Activated CD4-positive, alpha-beta T cell treated with anti-CD3 and anti-CD28 coated beads, Interleukin-2, amount 50 U/mL, for 4 hours (primary cell): ENCODE measurements at places on chromosomes 2 and 18.

DNA sequence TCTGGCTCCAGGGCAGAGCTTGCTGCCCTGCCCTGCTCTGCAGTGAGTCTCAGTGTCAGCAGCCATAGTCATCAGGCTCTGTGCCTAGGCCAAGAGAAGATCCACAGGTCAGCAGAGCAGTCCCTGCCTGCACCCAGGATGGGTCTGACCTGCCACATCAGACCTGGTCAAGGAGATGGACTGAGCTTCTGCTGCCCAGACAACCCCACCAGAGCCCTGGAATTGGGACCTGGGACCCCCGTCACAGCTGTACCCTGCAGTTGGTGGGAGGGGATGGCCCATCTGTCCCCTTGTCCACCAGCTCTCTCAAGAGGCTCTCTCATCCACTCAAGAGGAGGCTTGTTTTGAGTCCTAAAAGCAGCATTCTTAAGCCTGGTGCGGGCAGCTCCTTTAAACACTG is 142.6 kb downstream of the TFCP2L1 start:
- no peak for DNase-seq

- no peak for DNase-seq
Observed at GRCh38 chr2:128901572-128902391, 583.1 kb upstream of the HS6ST1 start.

- no peak for DNase-seq
Observed at GRCh38 chr2:151395509-151396374, 14.0 kb upstream of the RIF1 start.

DNA sequence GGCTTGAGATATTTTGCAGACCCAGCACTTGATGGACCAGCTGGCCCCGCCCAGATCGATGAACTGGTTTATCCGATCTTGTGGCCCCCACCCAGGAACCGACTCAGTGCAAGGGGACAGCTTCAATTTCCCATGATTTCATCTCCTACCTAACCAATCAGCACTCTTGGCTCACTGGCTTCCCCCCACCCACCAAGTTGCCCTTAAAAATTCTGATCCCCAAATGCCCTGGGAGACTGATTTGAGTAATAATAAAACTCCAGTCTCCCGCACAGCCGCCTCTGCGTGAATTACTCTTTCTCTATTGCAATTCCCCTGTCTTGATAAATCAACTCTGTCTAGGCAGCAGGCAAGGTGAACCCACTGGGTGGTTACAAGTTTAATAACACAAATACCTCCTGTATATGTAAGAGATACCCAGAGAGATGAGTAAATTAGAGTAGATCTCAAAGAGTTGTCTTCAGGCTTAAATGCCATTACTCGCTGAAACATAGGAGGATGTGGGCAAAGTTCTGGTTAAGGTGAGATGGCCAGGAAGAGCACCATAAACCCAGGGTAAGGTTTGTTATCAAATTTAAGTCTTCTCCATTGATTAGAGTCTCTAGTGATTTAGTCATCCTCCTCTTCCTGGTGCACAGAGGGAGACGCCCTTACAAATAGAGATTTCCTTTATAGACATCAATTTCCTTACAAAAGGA is 222.8 kb downstream of the ARL4C start:
- no peak for DNase-seq

DNA sequence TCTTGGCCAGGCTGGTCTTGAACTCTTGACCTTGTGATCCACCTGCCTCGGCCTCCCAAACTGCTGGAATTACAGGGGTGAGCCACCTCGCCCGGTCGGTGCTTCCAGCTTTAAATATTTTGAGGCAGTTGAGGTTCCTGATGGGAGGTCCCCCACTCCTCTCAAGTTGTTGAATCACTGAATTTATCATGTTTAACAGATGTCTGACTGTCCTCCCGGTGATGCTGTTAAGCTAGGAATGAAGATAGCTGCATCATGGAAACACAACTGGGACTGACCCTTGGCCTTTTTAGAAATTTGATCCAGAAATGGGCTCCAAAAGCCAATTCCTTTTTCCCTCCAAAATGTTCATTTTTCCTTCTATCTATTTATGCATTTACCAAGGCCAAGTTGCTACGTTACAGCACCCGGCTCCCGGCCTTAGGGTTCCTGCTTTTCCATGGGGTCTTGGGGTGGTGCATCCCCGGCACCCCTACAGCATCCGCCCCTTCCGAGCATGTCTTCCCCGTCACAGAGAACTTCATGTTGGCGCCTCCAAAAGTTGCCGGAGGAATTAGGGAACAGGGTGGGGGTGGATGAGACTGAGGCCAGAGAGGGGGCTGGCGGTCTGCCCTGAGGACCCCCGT is 43.9 kb downstream of the PAX8 start:
- DNase-seq, result no peak

DNA sequence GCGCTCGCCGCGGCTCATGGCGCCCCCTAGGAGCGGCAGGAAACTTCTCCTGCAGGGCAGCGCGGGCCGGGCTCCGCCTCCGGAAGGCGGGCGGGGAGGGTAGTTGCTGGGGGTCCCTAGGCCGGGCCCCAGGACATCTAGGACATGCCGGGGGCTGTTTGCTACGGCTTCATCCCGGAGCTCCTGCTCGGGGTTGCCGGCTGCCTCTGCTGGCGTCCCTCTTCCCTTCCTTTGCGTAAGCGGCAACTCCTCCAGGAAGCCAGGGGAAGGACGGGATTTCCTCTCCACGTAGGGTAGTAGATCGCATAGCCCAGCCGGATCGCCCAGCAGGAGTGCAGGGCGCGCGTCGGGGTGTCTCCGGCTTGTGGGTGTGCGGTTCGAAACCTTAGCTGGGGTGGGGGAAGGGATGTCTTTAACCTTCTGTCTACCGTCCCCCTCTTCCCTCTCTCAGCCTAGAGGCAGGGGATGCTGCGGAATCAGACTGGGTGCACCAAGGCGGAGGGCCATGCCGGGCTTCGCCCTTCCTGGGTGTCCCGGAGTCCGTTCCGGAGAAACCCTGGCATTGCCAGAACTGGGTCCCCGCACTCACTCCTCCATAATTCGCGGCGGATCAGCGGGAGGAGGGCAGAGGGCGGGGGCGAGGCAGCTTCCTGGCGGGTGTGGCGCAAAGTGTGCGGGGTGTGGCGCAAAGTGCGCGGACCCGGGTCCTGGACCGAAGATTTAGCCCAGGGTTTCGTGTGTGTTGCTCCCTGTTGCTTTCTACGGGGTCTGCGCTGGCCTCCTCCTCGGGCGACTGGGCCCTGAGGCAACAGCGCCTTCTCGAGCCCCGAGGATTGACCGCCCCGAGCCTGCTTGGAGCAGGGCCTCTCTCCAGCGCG is 12.2 kb upstream of the SKOR2 start:
- DNase-seq, result no peak

GRCh38 chr2:154457286-154457685 is 241.2 kb upstream of the KCNJ3 start:
- no peak for DNase-seq

DNA sequence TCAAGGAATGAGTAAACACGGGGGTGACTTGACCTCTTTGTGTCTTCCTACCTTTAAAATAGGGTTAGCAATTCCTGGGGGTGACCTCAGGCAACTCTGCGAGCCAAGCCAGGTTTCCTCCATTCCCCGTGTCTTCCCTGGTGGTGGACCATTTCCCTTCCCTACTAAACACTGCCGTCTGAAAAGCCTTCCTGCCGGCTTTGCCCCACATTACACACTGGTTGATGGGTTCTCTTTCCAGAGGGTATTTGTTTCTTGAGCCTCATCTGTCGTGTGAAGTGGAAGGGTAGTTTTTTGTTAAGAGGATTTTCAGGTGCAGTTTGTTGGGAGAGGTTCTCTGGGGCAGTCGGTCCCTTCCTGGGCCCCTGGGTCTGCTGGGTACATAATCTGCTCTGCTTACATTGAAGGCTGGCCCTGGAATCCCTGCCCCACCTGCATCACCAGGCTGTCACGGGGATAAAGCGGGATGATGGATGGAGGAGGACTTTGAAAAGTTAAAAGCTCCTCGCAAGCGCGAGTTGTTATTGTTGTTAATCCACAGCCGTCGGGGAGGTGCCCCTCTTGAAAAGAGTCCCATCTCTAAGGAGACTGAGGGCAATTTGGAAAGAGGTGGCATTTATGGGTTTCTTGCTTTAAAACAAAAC is 175.4 kb upstream of the SPRED2 start:
- DNase-seq, result no peak

- DNase-seq, result no peak
Observed at GRCh38 chr2:37829616-37830395, 95.3 kb upstream of the RMDN2 start.

- no peak for DNase-seq
Observed at GRCh38 chr2:217639481-217639880, 363.3 kb downstream of the TNS1 start.

- no peak for DNase-seq
Observed at GRCh38 chr18:57776767-57777166, 26.3 kb downstream of the ATP8B1 start.

DNA sequence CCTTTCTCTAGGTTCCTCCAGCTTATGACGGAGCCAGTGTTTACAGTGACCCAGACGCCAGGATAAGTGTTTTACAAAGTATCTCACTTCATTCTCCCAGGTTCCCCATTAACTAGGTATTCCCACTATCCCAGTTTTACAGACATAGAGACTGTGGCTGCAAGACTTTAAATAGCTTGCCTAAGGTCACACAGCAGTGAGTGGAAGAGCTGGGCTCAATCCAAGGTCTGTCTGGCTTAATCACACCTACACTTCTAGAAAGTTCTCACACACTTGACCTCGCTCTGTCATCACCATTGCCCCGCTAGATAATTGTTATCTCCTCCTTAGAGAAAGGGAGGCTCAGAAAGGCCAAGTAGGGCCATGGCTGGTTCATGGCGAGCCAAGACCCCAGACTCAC is 110.2 kb downstream of the ANTXR1 start:
- DNase-seq, result no peak

GRCh38 chr2:224142397-224143312 is 103.6 kb upstream of the SERPINE2 start:
- DNase-seq, result no peak

- no peak for DNase-seq
Observed at GRCh38 chr2:140200307-140200706, 1420.1 kb upstream of the NXPH2 start.

DNA sequence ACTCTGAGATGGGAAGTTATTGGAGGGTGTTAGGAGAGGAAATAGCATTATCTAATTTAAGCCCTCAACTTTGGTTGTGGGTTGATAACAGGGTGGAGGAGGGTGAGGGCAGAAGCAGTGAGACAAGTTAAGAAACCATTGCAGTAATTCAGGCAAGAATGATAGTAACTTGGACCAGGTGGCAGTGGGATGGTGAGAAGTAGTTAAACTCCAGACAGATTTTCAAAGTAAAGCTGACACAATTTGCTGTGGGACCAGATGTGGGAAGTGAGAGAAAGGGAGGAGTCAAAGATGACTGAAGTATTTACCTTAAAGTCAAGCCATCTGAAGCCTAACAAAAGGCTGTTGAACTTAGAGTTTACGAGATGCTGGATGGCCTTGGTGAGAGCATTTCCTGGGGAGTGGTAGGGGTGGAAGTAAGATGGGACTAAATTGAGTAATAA is 163.2 kb upstream of the KLF7 start:
- DNase-seq, result no peak

DNA sequence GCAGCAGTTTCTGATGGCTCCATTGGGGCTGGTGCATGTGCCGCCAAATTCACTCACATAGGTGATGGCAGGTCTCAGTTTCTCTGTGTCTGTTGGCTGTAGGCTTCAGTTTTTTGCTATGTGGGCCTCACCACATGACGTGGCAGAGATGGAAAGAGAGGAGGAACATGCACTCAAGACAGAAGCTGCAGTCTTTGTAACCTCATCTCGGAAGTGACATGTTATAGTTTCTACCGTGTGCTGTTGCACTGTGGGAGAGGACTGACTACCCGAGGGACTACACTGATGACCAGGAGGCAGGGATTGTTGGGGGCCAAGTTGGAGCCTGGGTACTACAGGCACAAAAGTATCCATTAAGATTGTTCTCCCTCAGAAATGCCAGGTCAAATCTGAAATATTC is 9.2 kb upstream of the CNRIP1 start:
- DNase-seq, result no peak

GRCh38 chr2:227117852-227118251 is 46.2 kb downstream of the COL4A4 start:
- no peak for DNase-seq

DNA sequence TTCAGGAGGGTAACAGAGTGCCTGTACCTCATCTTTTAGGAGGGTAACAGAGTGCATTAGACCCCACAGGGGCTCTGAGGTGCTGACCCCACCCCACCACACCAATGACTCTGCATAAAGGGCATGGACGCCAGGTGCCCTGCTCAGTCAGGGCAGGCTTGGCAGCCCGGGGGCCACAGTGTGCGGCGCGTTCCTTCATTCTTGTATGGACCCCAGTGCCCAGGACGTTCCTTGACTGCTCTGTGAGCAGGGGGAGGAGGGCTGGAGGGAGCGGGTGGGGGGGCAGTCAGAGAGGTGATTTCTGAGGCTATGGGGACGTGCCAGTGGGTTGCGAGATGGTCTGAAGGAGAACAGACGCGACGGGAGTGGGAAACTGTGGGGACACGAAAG is 168.7 kb upstream of the NCK2 start:
- no peak for DNase-seq

- no peak for DNase-seq
Observed at GRCh38 chr2:64982311-64982857, 6.8 kb upstream of the SLC1A4 start.

- DNase-seq, result no peak
Observed at GRCh38 chr2:133841900-133842299, 273.6 kb upstream of the NCKAP5 start.

- no peak for DNase-seq
Observed at GRCh38 chr2:139271149-139271548, 491.0 kb upstream of the NXPH2 start.

- DNase-seq, result no peak
Observed at GRCh38 chr2:234355021-234355720, 141.7 kb downstream of the ARL4C start.

DNA sequence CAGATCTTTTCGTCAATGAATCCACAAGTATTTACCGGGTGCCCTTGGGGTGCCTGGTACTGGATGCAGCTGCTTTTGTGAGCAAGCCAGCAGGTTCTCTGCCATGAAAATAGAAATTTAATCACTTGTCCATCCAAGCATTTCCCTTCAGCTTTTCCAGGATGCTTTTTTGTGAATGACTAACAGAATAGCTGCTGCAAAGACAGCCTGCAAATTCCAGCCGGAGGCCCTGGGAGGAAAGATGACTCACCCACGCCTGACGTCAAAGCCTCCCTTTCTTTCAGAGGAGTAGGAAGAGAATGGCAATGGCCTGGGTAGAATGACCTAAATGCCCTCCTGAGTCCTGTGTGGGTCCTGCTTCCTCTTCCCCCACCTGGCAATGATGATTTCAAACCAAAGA is 111.9 kb downstream of the AP1S3 start:
- DNase-seq, result no peak
